Activated CD8-positive, alpha-beta T cell treated with anti-CD3 and anti-CD28 coated beads, Interleukin-2, amount 10 ng/mL, durations not matched to agents 7 days and 5 days (primary cell): ENCODE measurements at places on chromosomes 3 and 15. TPM values are rescaled to one million over a fixed set of nuclear protein-coding genes. Genes with fewer than 3 reads are reported as not detected.

DLEC1 gene
- total RNA-seq, result 0.26 TPM

RAB6B gene
- total RNA-seq, result 1.2 TPM

MELTF gene
- 8.2 TPM for total RNA-seq

TMCO5A gene
- total RNA-seq, result not detected

SNRPN gene
- 54.2 TPM for total RNA-seq

ACKR4 gene
- not detected for total RNA-seq

ADAMTSL3 gene
- total RNA-seq, result not detected

- H3K4me1 ChIP-seq, result peaks cover 35% of the 10 kb centered on the region
- DNase-seq, result peak; percentile 85
- no peaks in the 10 kb centered on the region for H3K36me3 ChIP-seq
- peak overlapping the region; percentile 77 for H3K4me3 ChIP-seq
Observed at GRCh38 chr3:50450209-50450921, 53.1 kb downstream of the CACNA2D2 start.

- no peaks in the 10 kb centered on the region for H3K36me3 ChIP-seq
- H3K27me3 ChIP-seq, result no peaks in the 10 kb centered on the region
- H3K27ac ChIP-seq, result no peak overlapping the region
- no peak overlapping the region for H3K4me3 ChIP-seq
Observed at GRCh38 chr3:72322264-72322976, 525.8 kb downstream of the SHQ1 start.

- no peaks in the 10 kb centered on the region for H3K4me1 ChIP-seq
- H3K27me3 ChIP-seq, result no peaks in the 10 kb centered on the region
- no peak overlapping the region for H3K4me3 ChIP-seq
- H3K36me3 ChIP-seq, result peaks cover 5% of the 10 kb centered on the region
Observed at GRCh38 chr3:68173012-68173634, 518.7 kb upstream of the SUCLG2 start.

DNA sequence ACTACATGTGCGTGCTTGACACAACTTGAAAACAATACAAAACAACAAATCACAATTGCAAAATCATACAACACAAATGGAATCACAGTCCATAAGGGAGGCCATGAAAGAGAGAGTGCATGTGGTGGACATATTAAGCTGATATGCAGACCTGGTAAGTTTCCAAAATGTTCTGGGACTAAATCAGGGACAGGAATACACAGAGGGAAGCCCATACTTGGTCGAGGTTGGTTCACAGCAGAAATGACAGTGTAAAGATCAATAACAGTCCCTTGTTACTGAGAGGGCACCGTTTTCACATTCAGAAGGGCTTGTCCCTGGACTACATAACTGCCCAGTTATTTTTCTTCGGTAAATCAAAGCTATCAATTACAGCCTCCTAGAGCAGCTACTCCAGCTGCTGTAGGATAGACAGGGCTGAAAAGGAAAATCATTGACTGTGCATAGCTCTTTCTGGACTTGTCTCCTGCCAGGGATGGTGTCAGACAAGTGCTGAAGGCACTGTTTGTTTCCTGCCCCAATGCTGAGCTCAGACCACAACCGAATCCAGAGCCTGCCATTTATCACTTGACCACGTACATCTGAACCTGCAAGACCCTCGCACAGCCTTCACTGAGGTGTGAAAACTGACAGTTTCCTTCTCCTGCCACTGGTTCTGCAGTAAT lies 79.5 kb upstream of the KCNMB2 start:
- no peaks in the 10 kb centered on the region for H3K4me1 ChIP-seq
- DNase-seq, result no peak
- H3K27me3 ChIP-seq, result peaks cover 4% of the 10 kb centered on the region
- no peak overlapping the region for H3K4me3 ChIP-seq
- no peaks in the 10 kb centered on the region for H3K36me3 ChIP-seq
- no peak overlapping the region for H3K27ac ChIP-seq

- peak; percentile 78 for DNase-seq
- no peaks in the 10 kb centered on the region for H3K36me3 ChIP-seq
- H3K27ac ChIP-seq, result no peak overlapping the region
- peaks cover 10% of the 10 kb centered on the region for H3K4me1 ChIP-seq
Observed at GRCh38 chr15:77634266-77634962, 1.7 kb upstream of the LINGO1 start.

GRCh38 chr3:175107231-175107630 lies 248.1 kb downstream of the NAALADL2 start:
- H3K27me3 ChIP-seq, result no peaks in the 10 kb centered on the region
- no peak overlapping the region for H3K27ac ChIP-seq
- DNase-seq, result no peak

DNA sequence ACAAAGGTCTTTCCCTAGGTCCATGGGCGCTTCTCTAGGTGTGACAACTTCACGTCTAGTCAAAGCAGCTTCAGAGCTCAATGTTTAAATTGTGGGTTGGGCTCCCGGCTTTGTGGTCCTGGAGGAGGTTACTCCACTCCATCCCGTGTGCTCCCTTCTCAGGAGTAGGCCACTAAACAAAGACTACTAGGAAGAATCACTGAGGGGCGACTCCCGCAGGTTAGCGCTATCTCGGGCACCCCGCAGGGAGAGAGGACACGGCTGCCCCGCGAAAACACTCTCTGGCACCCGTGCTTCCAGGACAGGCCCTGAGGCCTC lies 500 bp downstream of the PARP6 start:
- DNase-seq, result no peak
- H3K4me3 ChIP-seq, result peak overlapping the region; percentile 88
- peaks cover 17% of the 10 kb centered on the region for H3K36me3 ChIP-seq
- peak overlapping the region; percentile 78 for H3K27ac ChIP-seq
- peaks cover 2% of the 10 kb centered on the region for H3K27me3 ChIP-seq
- peaks cover 34% of the 10 kb centered on the region for H3K4me1 ChIP-seq

GRCh38 chr3:78337801-78338211 lies 1297.9 kb downstream of the ROBO2 start:
- DNase-seq, result no peak
- no peak overlapping the region for H3K4me3 ChIP-seq
- H3K4me1 ChIP-seq, result no peaks in the 10 kb centered on the region

GRCh38 chr15:31409171-31409570 lies 82.5 kb downstream of the KLF13 start:
- peaks cover 4% of the 10 kb centered on the region for H3K27me3 ChIP-seq
- peaks cover 30% of the 10 kb centered on the region for H3K36me3 ChIP-seq
- no peak for DNase-seq
- no peak overlapping the region for H3K27ac ChIP-seq
- H3K4me1 ChIP-seq, result peaks cover 30% of the 10 kb centered on the region
- no peak overlapping the region for H3K4me3 ChIP-seq

- peak overlapping the region; percentile 50 for H3K27ac ChIP-seq
- no peaks in the 10 kb centered on the region for H3K36me3 ChIP-seq
- peaks cover 37% of the 10 kb centered on the region for H3K4me1 ChIP-seq
- H3K27me3 ChIP-seq, result peaks cover 30% of the 10 kb centered on the region
Observed at GRCh38 chr15:70142072-70142321, 44.3 kb upstream of the TLE3 start.

GRCh38 chr3:154780263-154780662 lies 299.9 kb upstream of the MME start:
- H3K4me1 ChIP-seq, result no peaks in the 10 kb centered on the region
- no peak for DNase-seq
- no peak overlapping the region for H3K27ac ChIP-seq
- H3K4me3 ChIP-seq, result no peak overlapping the region

DNA sequence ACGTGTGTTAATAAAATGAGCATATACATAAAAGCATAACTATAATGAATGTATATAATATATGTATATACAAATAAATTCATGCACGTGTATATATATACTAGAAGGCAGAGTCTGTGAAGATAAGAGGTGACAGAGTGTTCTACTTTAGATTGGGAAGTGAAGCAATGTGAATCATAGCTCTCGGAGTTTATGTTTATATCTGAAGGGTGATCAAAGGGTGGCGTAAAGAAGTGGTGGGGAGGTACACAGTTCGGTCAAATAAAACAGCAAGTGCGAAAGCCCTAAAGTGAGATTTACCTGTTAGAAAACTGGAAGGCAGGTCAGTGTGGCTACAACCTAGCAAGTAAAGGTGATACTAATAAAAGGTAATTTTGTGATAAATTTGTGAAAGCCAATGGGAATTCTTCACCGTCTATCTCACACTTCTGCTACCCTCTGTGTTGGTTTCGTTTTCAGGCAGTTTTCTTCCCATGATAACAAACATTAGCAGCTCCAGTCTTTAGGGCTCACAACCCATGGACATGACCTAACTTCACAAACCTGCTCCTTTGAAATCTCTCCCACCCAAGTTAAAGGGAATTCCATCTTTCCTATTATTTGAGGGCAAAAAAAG lies 46.7 kb upstream of the BCHE start:
- no peaks in the 10 kb centered on the region for H3K4me1 ChIP-seq
- no peak for DNase-seq
- no peaks in the 10 kb centered on the region for H3K27me3 ChIP-seq
- no peak overlapping the region for H3K27ac ChIP-seq
- no peak overlapping the region for H3K4me3 ChIP-seq

DNA sequence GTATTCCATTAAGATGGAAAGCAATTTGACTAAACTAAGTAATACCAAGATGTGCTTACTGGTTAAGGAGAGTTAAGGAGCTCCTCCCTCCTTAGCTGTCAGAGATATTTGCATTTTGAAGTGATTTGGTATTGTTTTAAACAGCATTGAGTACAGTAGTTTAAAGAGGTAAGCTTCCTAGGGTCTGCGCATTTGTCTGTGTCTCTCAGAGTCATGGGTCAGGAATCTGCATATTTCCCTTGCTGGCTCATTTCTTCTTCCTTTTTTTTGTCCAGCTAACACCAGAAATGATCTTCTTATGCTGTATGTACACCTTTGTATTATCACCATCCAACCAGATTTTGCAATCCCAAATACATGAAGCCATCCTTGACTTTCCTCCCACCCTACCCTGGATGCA lies 163.0 kb upstream of the BFSP2 start:
- no peak overlapping the region for H3K4me3 ChIP-seq
- H3K36me3 ChIP-seq, result no peaks in the 10 kb centered on the region
- H3K27ac ChIP-seq, result no peak overlapping the region
- H3K27me3 ChIP-seq, result peaks cover 12% of the 10 kb centered on the region
- no peak for DNase-seq
- H3K4me1 ChIP-seq, result no peaks in the 10 kb centered on the region

DNA sequence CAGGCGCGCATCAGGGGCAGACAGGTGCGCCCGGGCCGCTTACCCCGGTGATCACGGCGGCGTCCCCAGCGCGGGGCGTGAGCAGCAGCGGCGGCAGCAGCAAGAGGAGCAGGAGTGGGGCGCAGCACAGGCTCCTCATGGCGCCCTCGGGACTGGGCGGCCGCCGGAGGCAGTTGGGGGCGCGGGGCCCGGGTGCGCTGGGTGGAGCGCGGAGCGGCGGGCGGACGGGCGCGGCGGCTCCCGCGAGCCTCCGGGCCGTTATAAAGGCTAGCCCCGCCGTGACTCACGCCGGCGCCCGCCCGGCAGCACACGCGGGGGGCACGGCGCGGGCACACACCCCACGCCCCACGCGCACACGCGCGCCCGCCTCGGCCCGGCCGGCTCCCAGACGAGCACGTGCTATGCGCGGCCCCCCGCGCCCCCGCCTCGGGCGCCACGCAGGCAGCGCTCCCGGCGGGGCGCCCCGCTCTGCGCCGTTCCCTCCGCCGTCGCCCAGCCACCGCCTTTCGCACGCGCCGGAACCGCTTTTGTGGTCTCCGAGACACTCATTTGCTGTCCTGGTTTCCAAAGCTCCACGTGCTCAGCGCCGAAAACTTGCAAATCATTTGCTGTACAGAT lies at the start of gene PROK2:
PROK2 (minus strand) TSS at position 235 of the 618 bp plus-strand sequence; CDS start at position 139, 96 bp downstream.
- no peak within 1 kb of the TSS for H3K27ac ChIP-seq
- DNase-seq, result peak; percentile 33
- peaks cover 56% of the 10 kb centered on the region for H3K27me3 ChIP-seq
- no peaks in the 10 kb centered on the region for H3K36me3 ChIP-seq
- H3K4me1 ChIP-seq, result peaks cover 23% of the 10 kb centered on the region

- H3K4me3 ChIP-seq, result no peak overlapping the region
- H3K36me3 ChIP-seq, result no peaks in the 10 kb centered on the region
- peaks cover 28% of the 10 kb centered on the region for H3K27me3 ChIP-seq
- H3K27ac ChIP-seq, result no peak overlapping the region
Observed at GRCh38 chr3:161430307-161430706, 59.0 kb upstream of the SPTSSB start.

GRCh38 chr15:99017322-99017701 lies 9.7 kb upstream of the PGPEP1L start:
- H3K4me1 ChIP-seq, result peaks cover 7% of the 10 kb centered on the region
- H3K4me3 ChIP-seq, result no peak overlapping the region
- no peak for DNase-seq
- H3K27me3 ChIP-seq, result peaks cover 32% of the 10 kb centered on the region
- no peaks in the 10 kb centered on the region for H3K36me3 ChIP-seq

DNA sequence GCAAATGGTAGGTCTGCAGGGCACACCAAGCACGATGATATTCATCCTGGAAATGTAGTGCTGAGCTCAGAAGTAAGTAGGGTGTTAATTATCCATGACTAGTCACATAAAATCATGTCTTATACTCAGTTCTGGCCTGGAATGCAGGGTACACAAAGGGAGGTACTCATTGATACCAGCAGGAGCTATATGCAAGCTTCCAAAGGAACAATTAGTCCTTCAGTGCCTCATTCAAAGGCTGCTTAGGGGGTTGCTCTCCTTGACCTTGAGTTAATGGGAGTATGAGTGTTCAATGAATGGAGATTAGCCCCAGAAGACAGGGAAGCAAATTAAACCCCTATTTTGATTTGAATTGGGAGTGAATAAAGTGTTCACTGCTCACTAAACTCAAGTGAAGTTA lies 38.3 kb downstream of the CNTN6 start:
- no peaks in the 10 kb centered on the region for H3K36me3 ChIP-seq
- H3K27me3 ChIP-seq, result no peaks in the 10 kb centered on the region
- H3K27ac ChIP-seq, result no peak overlapping the region
- no peak overlapping the region for H3K4me3 ChIP-seq
- no peaks in the 10 kb centered on the region for H3K4me1 ChIP-seq
- DNase-seq, result no peak

- DNase-seq, result no peak
- H3K27ac ChIP-seq, result no peak overlapping the region
- H3K4me1 ChIP-seq, result no peaks in the 10 kb centered on the region
- H3K27me3 ChIP-seq, result peaks cover 3% of the 10 kb centered on the region
- H3K4me3 ChIP-seq, result no peak overlapping the region
- no peaks in the 10 kb centered on the region for H3K36me3 ChIP-seq
Observed at GRCh38 chr3:107458871-107459270, 63.9 kb upstream of the BBX start.

GRCh38 chr3:8885536-8886316 lies 77.5 kb downstream of the RAD18 start:
- no peaks in the 10 kb centered on the region for H3K4me1 ChIP-seq
- no peaks in the 10 kb centered on the region for H3K27me3 ChIP-seq
- no peak for DNase-seq
- peaks cover 50% of the 10 kb centered on the region for H3K36me3 ChIP-seq
- no peak overlapping the region for H3K27ac ChIP-seq
- H3K4me3 ChIP-seq, result no peak overlapping the region
